ENCODE measurements at places on chromosomes 13 and 19. TPM values are rescaled to one million over a fixed set of nuclear protein-coding genes. Genes with fewer than 3 reads are reported as not detected.

The ZNF563 gene
- 2.9 TPM for polyA plus RNA-seq

The C19orf73 gene
- polyA plus RNA-seq: 1.0 TPM

The TRAPPC6A gene
- 33.7 TPM for polyA plus RNA-seq

The TMEM221 gene
- 3.1 TPM for polyA plus RNA-seq

The XPO4 gene
- 14.0 TPM for polyA plus RNA-seq

The C2CD4C gene
- 1.2 TPM for polyA plus RNA-seq

The CACNG8 gene
- polyA plus RNA-seq: 0.32 TPM

The MATK gene
- 1.5 TPM for polyA plus RNA-seq

The ZNF296 gene
- 2.5 TPM for polyA plus RNA-seq

The CLEC11A gene
- 24.6 TPM for polyA plus RNA-seq

The KLK2 gene
- 0.38 TPM for polyA plus RNA-seq

The CEBPA gene
- 3.6 TPM for polyA plus RNA-seq

DNA sequence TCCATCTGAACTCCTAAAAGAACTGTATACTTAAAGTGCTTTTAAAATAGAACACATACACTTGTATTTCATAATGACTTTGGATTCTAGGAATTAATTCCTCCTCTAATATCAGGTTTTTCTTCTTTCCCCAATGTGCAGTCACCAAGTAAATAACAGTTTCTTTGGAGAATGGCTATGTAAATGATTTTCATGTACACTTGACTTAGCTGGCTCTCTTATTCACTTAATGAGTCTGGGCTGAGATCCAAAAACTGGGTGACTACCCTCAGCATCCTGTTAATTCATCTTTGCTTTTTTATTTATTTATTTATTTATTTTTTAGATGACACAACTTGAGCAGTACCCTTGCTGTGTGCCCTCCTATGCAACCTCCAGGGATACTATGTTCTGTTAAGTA, 1003.7 kb downstream of the SLITRK1 start:
- DNase-seq: no peak

DNA sequence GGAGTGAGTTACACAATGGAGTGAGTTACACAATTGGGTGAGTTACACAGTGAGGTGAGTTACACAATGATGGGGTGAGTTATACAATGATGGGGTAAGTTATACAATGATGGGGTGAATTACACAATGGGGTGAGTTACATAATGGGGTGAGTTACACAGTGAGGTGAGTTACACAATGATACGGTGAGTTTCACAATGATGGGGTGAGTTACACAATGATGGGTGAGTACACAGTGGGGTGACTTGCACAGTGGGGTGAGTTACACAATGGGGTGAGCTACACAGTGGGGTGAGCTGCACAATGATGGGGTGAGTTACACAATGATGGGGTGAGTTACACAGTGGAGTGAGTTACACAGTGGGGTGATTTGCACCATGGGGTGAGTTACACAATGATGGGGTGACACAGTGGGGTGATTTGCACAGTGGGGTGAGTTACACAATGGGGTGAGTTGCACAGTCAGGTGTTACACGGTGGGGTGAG, 52.5 kb upstream of the GAS6 start:
- DNase-seq: no peak

- no peak for DNase-seq
Observed at GRCh38 chr19:3112375-3113099, 18.4 kb downstream of the GNA11 start.

GRCh38 chr13:110380359-110381028, 73.4 kb downstream of the COL4A2 start:
- no peak for DNase-seq

- DNase-seq: no peak
Observed at GRCh38 chr19:2282062-2282861, at the start of gene PEAK3. Gene PEAK3 (minus strand): TSS chr19:2282175. CDS start chr19:2280931, 1,244 bp downstream.

GRCh38 chr19:51820011-51820410, 25.1 kb downstream of the FPR3 start:
- no peak for DNase-seq

GRCh38 chr13:27533155-27533643, 82.8 kb upstream of the MTIF3 start:
- DNase-seq: peak; percentile 63

GRCh38 chr19:11418549-11419506, at the start of gene RGL3:
Gene RGL3 (minus strand): TSS chr19:11419314. CDS start chr19:11419278, 36 bp downstream.
- DNase-seq: no peak

DNA sequence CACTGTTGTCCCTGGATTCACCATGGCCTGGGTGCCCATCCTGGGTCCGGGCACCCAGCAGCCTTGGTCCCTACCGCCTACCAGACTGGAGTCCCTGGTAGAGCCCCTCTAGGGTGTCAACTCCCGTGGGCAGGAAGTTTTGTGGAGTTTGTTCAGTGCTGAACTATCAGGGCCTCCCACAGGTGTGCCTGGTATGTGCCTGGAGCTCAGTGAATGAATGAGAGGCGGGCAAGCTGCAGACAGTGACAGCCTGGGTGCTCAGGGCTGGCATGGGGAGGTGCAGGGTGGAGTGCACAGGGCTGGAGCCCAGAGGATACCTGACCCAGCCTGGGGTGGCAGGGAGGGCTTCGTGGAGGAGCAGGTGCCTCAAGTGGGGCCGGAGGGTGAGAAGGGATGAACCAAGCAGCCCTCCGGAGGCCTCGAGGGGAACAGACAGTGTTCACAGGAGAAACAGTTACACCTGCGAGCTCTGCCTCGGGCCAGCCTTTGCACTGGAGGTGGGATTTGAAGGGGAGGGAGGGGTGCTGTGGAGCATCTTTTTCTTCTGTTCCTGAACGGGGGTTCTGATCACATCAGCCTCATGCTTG, 29.6 kb downstream of the PAK4 start:
- no peak for DNase-seq

GRCh38 chr19:56837492-56838023, 3.0 kb downstream of the PEG3 start:
- peak; percentile 65 for DNase-seq

- no peak for DNase-seq
Observed at GRCh38 chr13:50167967-50168366, 152.7 kb downstream of the KCNRG start.

DNA sequence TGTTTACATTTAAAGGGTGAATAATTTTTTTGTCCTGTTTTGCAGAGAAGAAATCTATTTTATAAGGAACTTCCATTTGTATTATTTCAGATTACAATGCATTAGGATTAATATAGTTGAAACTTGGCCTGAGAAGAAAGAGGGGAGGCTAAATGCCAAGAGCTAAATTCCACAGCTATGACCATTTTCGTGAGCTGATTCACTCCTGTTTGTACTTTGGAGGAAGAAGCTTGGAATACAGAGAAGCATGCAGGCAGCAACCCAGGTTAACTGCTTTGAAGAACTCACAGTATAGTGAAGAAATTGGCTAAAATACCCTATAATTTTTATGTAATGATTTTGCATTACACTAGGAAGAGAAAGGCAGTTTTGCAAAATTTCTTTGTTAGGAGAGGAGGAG, 309.4 kb upstream of the KLF12 start:
- no peak for DNase-seq
